ENCODE measurements at places on chromosomes 5 and 9. TPM values are rescaled to one million over a fixed set of nuclear protein-coding genes. Genes with fewer than 3 reads are reported as not detected.

The SNX24 gene
- 4.1 TPM for polyA plus RNA-seq

The SH3GL2 gene
- polyA plus RNA-seq: 0.33 TPM

The PALM2AKAP2 gene
- 9.6 TPM for polyA plus RNA-seq

The OTP gene
- polyA plus RNA-seq: not detected

The MOB3B gene
- polyA plus RNA-seq: 16.3 TPM

The TJP2 gene
- 51.3 TPM for polyA plus RNA-seq

The PLK2 gene
- polyA plus RNA-seq: 47.8 TPM

DNA sequence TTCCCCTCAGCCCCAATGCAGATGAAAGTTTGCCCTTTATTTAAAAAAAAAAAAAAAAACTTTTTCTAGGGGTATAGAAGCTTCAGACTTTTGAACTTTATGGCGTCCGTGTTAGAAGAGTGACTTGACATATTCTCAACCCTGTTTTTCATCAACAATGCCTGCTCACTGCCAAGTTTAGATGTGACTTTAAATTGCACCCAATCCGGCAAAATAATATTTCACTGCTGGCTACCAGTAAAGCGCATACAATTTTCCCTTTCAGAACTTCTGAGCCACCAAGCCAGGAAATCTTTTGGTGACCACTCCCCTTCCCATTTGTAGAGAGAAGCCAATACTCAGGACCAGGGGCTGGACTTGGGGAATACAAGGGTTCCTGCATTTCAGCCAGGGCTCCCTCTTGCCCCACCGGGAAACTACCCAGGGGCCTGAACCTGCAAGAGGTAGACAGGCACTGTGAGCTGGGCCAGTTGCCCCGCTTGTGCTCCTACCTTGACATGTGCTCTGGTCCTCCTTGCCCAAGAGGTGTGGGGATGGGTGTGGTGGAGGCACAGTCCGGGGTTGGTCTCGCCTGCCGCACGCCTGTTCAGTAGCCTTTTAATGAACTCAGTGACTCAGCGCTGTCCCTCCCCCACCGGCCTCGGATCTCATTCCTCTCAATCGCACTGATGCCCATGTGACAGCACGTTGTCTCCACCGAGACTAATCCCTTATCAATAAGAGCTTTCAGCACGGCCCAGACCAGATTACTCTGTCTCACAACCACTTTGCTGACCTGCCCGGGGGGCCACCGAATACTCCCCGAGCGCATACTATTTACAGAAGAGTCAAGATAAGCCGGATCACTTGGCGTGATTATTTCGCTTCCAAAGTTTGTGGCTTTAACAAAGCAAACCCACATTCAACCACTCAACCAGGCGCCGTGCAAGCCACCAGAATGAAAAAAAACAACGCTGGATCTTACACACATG is 226.4 kb downstream of the DCP2 start:
- no peaks in the 10 kb centered on the region for H3K27me3 ChIP-seq
- peaks cover 9% of the 10 kb centered on the region for H3K4me1 ChIP-seq
- peak; percentile 40 for DNase-seq
- no peak overlapping the region for H3K4me3 ChIP-seq
- H3K27ac ChIP-seq: no peak overlapping the region

DNA sequence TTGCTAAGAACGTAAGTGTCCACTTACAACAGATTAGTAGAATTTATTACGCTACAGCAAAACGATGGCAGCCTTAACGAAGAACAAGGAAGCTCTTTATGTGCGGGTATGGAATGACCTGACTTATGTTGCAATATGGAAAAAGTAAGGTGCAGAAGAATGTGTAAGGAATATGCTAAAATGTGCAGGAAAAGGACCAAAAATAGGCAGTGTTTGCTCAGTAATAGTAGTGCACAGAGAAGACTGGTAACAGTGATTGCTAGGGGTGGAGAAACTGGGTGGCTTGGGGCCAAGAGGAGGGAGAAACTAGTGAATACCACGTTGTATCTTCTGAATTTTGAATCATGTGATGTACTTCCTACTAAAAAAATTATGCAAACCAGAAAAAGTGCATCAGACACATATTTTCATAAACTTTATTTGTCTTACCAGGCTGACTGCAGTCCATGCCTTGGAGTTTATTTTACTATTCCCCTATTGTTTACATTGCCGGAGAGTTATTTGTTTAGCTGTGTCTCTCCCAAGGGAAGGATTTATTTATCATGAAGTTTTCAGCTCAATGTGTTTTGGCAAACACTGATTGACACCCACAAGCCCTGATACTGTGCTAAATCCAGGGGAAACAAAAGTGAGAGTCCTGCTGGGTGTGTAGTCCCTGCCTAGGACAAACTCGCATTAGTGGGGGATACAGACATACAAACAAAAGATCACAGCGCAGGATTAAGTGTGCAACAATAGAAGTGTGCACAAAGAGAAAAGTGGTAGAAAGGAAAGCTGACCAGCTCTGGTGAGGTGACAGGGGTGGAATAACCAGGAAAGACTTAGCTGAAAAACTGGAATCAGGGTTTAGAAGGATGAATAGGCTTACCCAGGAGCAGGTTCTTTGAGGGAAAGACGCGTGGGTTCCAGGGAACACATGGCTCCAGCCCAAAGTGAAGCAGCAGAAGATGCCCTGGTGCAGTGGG is 34.0 kb upstream of the ZNF484 start:
- H3K36me3 ChIP-seq: no peaks in the 10 kb centered on the region
- DNase-seq: no peak
- no peaks in the 10 kb centered on the region for H3K27me3 ChIP-seq
- peaks cover 1% of the 10 kb centered on the region for H3K4me1 ChIP-seq
- no peak overlapping the region for H3K4me3 ChIP-seq
- H3K27ac ChIP-seq: no peak overlapping the region

DNA sequence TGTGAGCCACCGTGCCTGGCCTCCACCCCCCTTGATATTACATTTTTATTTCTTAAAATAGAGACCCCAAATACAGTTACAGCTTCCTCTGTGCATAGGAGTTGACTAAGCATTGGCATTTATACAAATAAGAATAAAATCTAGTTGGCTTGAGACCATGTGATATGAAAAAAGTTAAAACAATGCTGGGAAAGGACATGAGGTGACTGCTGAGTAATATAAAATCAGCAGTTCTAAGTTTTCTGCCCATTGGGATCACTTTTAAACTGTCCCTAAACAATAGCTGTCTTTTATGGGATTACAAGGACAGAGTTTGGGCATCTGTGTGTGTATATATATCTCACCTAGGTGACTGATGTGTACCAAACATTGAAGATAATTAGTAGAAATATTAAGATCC is 96.6 kb downstream of the UBE2R2 start:
- H3K27ac ChIP-seq: no peak overlapping the region
- no peak overlapping the region for H3K4me3 ChIP-seq
- no peak for DNase-seq
- H3K36me3 ChIP-seq: no peaks in the 10 kb centered on the region
- no peaks in the 10 kb centered on the region for H3K27me3 ChIP-seq
- no peaks in the 10 kb centered on the region for H3K4me1 ChIP-seq

DNA sequence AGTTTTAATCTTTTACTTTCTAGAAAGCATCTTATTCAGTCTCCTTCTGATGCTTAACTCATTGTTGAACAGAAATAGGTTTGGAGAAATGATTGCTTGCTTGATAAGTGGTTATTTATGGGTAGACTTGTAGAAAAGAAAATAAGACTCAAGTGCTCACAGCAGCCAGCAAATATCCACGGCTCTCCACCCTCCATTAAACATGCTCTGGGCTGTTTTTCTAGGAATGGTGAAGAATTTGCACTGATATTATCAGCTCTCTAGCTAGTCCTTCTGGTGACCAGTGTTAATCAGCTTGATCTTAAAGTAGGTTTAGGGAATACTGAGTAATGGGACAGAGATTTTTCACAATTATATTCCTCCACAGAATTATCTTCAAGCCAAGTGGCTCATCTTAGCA is 60.6 kb downstream of the SLC1A3 start:
- no peaks in the 10 kb centered on the region for H3K36me3 ChIP-seq
- H3K4me1 ChIP-seq: no peaks in the 10 kb centered on the region
- H3K27ac ChIP-seq: no peak overlapping the region
- H3K4me3 ChIP-seq: no peak overlapping the region

- no peak overlapping the region for H3K27ac ChIP-seq
- no peaks in the 10 kb centered on the region for H3K4me1 ChIP-seq
- no peak for DNase-seq
- H3K36me3 ChIP-seq: no peaks in the 10 kb centered on the region
- H3K4me3 ChIP-seq: no peak overlapping the region
Observed at GRCh38 chr9:107946364-107947141, 457.0 kb upstream of the KLF4 start.

DNA sequence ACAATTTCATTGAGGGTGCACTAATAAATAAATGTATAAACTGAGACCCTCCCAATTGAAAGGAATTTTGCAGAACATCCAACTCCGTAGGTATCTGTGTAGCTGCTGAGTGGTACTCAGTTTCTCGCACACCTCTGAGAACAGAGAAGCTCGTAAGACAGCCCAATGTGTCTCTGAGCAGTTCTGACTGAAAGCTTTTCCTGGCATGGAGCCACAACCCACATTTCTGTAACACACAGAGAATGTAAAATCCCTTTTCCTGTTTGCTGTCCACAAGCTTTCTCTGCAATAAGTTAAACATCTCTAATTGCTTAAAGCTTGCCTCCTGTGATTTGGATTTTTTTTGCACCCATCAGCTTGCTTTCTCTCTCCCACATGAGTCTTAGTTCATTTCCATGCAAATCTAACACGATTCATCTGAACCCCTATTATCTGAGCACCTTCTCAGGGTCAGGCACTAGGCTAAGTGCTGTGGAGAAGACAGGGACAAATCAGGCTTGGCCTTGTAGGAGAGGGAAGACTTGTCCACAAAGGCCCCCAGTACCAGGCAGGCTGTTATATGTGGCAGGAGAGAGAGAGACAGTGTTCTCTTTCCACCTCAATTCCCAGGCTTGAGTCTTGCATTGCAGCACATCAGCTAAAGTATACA is 44.2 kb upstream of the COL15A1 start:
- DNase-seq: no peak
- H3K4me3 ChIP-seq: no peak overlapping the region
- no peaks in the 10 kb centered on the region for H3K4me1 ChIP-seq
- H3K27me3 ChIP-seq: no peaks in the 10 kb centered on the region

GRCh38 chr9:112162621-112163413 is 12.3 kb downstream of the SUSD1 start:
- no peaks in the 10 kb centered on the region for H3K27me3 ChIP-seq
- H3K27ac ChIP-seq: no peak overlapping the region
- peaks cover 2% of the 10 kb centered on the region for H3K4me1 ChIP-seq
- H3K4me3 ChIP-seq: no peak overlapping the region

DNA sequence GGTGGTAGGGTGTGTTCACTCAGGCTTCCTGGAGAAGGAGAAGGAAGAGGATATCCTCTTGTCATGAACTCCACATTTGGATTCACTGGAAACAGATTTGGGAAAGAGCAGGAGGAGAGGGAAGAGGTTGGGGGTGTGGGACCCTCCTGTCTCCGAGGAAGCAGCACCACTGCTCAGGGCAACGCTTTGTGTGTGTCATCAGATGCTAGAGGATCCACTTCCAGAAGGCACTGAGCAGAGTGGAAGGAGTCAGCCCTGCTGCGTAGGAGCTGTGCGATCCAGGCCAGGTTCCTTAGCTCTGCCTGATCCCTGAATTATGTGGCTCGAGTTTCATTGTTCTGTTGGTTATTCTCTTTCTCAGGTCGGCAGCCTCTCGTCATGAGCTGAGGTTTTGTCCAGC is 37.3 kb upstream of the TJP2 start:
- H3K36me3 ChIP-seq: no peaks in the 10 kb centered on the region
- no peak for DNase-seq
- H3K27me3 ChIP-seq: no peaks in the 10 kb centered on the region
- no peak overlapping the region for H3K4me3 ChIP-seq

DNA sequence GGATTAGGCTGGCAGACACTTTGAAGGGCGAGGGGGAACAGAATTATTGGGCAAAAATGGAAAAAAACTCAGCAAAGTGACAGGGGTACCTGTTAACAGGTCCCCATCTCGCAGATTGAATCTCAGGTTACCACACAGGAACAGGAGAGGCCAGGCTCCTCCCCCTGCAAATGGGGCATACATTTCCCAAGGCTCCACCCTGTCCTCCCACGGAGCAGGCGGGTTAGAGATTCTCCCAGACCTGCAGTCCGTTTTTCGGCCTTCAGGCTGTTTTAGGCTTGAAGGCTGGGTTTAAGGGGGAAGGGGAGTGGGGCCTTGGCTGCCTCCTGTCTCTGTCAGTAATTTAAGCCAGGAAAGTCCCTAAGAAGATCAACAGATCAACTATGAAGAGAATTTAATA is 42.7 kb downstream of the LRRC70 start:
- H3K4me3 ChIP-seq: no peak overlapping the region
- H3K4me1 ChIP-seq: no peaks in the 10 kb centered on the region
- no peak for DNase-seq
- no peak overlapping the region for H3K27ac ChIP-seq

DNA sequence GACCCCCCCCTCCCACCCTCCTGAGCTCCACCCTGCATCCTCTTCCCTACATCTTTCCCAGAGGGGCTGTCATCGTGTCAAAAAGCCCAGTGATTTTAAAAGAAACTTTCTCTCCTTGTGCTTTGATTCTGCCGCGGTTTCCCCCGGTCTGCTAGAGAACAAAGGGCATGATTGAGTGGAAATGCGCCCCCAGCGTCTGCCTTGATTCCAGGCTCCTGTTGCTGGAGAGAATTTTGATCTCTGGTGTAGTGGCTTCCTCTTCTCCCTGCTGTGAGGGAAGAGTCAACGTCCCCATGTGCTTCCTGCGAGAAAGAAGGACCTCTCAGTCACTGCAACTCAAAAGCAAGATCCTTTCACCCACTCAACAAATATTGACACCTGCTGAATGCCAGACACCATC is 61.9 kb upstream of the RAPGEF1 start:
- no peaks in the 10 kb centered on the region for H3K27me3 ChIP-seq
- no peak overlapping the region for H3K4me3 ChIP-seq
- no peak overlapping the region for H3K27ac ChIP-seq
- H3K36me3 ChIP-seq: no peaks in the 10 kb centered on the region

- no peak overlapping the region for H3K27ac ChIP-seq
- H3K4me1 ChIP-seq: no peaks in the 10 kb centered on the region
- no peaks in the 10 kb centered on the region for H3K36me3 ChIP-seq
Observed at GRCh38 chr5:120101771-120102170, 362.3 kb upstream of the PRR16 start.

- no peak overlapping the region for H3K4me3 ChIP-seq
- no peaks in the 10 kb centered on the region for H3K4me1 ChIP-seq
- DNase-seq: no peak
- no peaks in the 10 kb centered on the region for H3K27me3 ChIP-seq
- no peaks in the 10 kb centered on the region for H3K36me3 ChIP-seq
- H3K27ac ChIP-seq: no peak overlapping the region
Observed at GRCh38 chr9:114989600-114990410, 59.4 kb upstream of the TNFSF8 start.

DNA sequence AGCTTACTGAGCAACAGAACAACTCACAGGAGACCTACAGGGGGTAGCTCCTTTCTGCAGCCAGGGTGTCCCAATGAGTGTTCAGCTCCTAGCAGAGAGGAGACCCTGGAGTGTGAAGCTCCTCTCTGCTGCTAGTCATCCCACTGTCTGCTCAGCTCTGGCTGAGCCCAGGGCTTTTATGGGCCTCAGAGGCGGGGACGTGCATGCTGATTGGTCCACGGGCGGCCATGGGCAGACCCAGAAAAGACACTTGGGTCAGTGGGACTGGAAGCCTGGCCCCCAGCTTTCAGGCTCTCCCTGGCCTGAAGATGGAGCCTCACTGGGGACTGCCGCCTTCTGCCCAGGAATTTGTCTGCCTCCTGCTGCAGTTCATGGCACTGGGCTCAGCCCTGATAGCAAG is 40.6 kb downstream of the TSPAN17 start:
- no peak for DNase-seq
- no peaks in the 10 kb centered on the region for H3K27me3 ChIP-seq
- no peaks in the 10 kb centered on the region for H3K36me3 ChIP-seq
- no peak overlapping the region for H3K4me3 ChIP-seq

GRCh38 chr9:136997371-136997770 is 1.0 kb upstream of the CLIC3 start:
- DNase-seq: no peak
- no peaks in the 10 kb centered on the region for H3K36me3 ChIP-seq
- H3K4me3 ChIP-seq: no peak overlapping the region
- H3K27me3 ChIP-seq: no peaks in the 10 kb centered on the region
- H3K27ac ChIP-seq: no peak overlapping the region
- peaks cover 14% of the 10 kb centered on the region for H3K4me1 ChIP-seq
